NCI-H526 treated with DMSO at 0.1 percent for 48 hours (cell line): ENCODE measurements at places on chromosomes 1 and 21.

DNA sequence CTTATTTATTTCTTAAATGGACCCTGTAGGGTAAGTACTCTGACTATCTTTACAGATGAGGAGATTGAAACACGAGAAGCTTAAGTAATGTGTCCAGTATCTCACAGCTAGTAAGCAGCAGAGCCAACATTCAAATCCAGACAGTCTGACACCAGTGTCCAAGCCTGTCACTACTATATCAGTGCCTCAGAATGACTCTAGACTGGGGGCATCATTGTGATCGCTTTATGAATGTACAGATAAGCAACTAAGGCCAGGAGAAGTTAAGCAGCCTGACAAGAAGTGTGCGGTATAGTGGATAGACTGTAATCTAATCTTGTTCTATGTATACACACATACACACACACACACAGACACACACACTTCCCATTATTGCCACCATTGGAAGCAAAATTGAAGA is 158.7 kb downstream of the NTNG1 start:
- DNase-seq, result no peak

- no peak for DNase-seq
Observed at GRCh38 chr1:58939146-58939545, 155.3 kb upstream of the JUN start.

GRCh38 chr1:14513111-14513510 is 85.4 kb upstream of the KAZN start:
- no peak for DNase-seq

- DNase-seq, result no peak
Observed at GRCh38 chr1:215321802-215322201, 239.3 kb downstream of the KCNK2 start.
